Stimulated activated CD4-positive, alpha-beta T cell treated with anti-CD3 and anti-CD28 coated beads, Interleukin-12 subunit alpha, Interleukin-12 subunit beta, amount 100 ng/mL, for 4 hours (primary cell): ENCODE measurements at places on chromosomes 12 and 14.

DNA sequence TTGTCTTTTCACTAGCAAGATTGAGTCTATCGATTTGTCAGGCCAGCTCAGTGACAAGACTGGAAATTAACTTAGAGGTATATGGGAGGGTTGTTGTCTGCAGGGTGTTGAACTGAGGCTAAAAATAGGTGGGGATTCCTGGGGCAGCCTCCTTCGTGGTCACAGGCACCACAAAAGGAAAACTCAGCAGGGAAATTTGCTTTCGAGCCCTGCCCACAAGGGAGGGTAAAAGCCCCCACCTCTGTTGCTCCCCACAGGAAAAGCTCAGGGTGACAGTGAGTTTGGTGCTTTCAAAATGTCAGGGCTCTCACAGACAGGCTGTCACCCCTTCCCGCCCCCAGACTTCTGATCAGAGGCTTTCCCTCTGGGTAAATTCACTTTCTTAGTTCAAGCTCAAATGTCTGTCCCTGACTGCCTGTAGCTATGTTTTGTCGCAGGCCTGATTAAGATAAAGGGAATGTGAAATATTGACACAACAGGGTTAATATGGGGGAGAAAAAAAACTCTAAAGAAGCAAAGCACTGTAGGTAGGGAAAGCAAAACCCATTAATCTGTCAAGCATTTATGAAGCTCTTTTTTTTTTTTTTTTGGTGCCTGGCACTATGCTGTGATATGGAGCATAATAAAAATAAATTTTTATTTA, 11.7 kb upstream of the NFKBIA start:
- peak; percentile 64 for DNase-seq

DNA sequence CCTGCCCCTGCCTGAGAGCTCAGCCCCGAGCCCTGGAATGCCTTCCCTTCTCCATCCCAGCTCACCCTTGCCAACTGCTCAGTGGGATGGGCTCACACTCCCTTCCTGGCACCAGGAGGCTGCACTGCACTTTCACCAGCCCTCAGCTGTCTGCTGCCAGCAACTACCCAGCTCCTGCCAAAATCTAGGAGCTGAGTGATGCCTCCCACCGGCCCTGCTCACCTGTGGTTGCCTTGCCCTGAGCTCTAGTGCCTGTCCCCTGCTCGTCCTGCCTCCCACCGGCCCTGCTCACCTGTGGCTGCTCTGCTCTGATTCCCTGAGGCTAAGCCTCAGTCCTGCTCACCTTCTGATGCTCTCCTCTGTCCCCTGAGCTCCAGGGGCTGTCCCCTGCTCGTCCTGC, 119.8 kb downstream of the TMEM121 start:
- no peak for DNase-seq

DNA sequence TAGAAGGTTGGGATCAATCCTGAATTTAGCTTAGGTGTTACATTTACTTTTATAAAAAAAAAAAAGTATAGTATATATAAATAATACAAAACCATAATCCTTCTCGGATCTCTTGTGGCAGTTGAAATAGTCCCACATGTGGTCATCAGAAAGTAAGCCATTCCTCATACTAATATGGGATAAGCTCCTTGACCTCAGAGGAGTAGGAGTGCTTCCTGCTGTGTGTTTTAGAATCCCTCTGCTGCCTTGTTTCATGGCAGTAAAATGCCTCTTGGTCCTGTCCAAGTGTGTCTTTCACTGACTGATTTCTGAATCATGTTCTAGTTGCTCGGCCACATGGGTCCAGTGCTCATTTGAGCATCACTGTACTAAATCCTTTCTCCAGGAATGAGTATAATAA, 117.0 kb downstream of the NTN4 start:
- no peak for DNase-seq

DNA sequence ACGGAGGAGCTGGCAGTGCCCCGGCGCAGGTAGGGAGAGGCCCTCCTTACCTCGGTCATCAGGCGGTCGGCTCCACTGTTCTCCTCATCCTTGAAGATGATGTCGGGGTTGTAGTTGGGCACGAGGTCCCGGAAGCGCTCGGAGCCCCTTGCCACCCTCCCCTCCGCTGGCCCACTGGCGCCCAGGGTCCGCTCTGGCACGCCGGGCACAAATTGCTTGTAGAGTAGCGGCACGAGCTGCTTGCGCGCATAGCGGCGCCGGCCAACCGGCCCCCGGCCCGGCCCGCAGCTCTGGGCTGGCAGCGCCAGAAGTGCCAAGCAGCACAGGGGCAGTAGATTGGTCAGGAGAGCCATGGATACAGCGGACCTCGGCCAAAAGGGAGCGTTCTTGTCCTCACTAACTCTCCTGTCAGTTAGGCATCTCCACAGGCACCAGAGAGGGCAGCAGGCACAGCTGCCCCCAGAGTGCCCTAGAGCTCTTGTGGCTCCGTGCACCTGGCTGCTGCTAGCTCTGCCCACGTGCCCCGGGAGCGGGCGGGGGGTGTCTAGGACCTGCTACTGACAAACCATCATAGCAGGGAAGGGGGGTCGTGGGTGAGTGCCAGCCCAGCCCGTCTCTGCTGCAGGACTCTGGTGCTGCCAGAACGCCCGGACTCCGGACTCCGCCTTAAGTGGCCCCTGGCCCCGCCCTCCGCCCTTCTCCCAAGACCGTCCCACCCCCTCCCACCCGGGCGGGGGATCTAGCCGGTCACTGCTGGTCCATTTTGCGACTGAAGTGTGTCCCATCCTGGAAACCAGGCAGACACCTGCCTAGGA, at the start of gene DHH:
TSS of gene DHH (minus strand) at position 642 of the 815 bp plus-strand sequence. CDS start at position 353, 289 bp downstream.
- no peak for DNase-seq

DNA sequence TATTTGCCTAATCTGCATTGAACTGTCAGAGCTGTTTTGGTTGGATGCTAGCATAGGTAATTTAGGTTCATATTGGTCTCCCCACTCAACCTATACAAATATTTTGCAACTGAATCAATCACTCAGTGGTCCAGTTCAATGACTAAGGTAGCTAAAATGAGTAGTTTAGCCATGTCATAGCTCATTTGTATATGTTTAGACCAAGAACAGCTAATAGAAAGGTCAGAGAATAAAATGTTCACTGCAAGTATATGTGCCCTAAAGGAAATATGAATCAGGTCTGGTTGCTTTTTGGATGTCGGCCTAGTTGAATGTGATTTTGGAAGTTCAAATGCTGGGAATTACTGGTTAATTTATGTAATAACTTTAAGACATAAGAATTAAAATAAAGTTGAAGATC, 883.9 kb downstream of the LRFN5 start:
- no peak for DNase-seq

DNA sequence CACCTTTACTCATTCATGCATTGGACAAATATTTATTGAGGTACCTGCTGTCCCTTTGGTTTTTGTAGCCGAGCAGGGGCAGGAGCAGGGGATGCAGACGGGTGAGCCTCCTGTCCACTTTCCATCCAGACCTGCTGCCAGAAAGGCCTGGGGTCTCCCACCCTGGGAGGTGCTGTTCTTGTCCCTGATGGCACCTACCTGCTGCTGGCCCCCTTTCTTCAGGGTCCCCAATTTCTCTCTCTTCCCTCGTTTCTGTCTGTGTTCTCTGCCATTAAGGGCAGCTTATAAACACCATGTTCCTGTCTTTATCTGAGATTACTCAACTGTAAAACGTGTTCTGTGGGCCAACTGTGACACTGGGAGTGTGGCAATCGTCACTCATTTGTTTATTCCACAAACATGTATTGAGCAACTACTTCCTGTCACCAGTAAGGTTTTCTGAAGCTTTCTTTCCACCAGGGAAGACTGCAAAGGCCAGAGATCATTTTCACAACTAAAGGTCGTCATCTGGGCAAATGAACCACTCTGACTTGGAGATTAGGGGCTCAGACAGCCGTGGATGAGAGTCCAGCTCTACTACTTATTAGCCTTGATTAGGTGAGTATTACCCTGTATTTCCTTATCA, at the start of gene HAL:
TSS of gene HAL (minus strand) at position 311 of the 625 bp plus-strand sequence. CDS start 434 bp downstream, outside the sequence.
- DNase-seq = no peak

DNA sequence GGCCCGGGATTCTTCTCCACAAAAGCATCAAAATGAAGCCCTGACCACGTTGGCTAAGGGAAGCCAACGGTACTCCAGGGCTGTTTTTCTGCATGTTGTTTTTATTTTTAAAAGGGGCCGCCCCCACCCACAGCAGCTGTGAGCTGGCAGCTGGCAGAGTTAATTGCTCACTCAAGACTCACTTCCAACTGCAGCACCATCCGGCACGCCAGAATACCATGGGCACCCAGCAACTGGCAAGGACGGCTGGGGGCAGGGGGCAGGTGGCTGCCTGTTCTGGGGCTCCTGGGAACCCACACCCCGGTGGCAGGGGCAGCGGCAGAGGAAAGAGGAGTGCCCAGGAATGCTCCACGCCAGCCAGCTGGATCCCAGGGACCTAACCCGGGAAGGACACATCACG, 44.3 kb downstream of the NCOR2 start:
- DNase-seq = no peak

DNA sequence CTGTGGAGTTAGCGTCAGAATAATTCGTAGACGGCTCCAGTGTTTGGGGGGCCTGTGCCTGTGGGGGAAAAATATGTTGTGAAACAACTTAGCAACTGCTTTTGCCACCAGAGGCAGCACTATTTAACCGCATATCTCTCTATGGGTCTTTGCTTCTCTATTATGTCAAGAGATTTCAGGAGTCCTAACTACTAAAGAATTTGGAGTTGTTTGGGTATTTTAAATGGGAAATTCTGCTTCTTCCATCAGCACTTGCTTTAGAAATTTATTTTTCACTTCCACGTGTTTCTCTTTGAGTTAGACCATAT, 594 bp upstream of the CLEC14A start:
- no peak for DNase-seq

DNA sequence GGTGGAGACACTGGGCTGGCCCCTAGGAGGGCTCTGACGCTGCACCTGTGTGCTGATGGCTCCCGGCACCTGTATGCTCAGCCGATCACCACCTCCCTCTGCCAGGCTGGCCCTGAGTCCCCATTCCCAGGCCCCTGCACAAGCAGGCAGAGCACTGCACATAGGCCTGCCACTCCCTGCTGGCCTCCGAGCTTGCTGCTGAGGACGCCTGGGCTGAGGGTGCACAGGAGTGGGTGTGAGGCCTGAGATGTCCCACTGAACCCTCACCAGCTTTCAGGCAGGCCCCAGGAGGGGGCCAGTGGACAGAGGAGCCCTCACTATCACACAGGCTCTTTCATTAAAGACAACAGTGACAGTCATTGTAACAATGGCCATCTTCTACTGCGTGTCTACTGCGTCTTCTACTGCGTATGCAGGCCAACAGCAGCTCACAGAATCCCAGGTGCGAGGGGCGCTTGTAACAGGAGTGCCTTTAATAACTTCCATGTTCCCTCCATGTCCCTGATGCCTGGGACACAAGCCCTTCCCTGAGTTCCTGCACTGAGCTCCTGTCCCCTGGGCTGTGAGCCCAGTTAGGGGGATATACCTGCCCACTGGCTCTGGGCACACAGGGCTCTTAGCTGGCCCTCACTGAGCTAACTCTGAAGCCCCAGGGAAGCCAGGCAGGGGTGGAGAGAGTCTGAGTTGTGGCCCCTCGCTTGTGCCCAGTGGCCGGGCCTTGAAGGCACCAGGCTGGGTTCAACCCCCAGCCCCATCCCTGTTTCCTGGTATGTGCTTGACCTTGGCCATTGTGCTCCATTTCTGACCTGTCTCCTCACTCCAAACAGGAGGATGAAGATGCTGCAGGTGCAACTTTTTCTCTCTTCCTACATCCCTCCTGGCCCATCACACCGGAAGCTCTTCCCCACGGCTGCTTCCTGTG, 71.3 kb downstream of the PRIMA1 start:
- DNase-seq = no peak
